NCI-H1417 treated with DMSO at 0.1 percent for 48 hours (cell line): ENCODE measurements at places on chromosomes 7 and 10.

- no peak for DNase-seq
These were observed 233.9 kb downstream of the POU6F2 start for GRCh38 chr7:39211581-39211980.

GRCh38 chr10:70266701-70267100, 17.1 kb downstream of the NPFFR1 start:
- DNase-seq, result no peak

DNA sequence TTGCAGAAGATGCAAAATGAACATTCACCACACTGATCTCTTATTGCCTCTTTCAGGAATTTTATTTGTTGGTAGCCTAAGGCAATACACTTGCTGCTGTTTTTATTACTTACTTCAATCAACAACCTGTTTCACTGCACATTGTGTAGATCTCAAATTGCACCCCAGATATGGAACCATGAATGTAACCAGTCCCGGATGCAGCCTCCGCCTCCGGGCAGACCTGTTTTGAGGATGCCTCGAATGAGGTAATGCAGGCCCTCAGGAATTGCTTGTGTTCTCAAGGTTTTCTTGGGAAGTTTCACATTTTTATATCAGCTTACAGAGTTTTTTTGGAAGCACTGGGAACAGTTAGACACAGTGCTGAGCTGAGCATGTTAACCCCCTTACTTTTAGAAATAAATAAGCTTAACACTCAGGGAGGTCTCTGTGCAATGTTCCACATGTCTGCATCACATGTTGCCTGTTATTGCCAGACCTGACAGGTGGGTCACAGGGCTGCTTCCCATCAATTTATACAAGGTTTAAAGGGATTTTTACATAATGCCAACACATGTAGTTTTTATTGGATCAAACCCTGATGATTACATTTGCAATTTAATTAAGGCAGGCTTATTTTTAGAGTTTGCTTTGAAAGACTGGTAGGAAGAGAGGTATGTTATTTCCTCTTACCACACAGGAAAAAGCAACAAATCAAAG, 193.1 kb upstream of the POM121L12 start:
- no peak for DNase-seq

- DNase-seq, result no peak
These were observed 322.4 kb upstream of the GHITM start for GRCh38 chr10:83816942-83817341.

DNA sequence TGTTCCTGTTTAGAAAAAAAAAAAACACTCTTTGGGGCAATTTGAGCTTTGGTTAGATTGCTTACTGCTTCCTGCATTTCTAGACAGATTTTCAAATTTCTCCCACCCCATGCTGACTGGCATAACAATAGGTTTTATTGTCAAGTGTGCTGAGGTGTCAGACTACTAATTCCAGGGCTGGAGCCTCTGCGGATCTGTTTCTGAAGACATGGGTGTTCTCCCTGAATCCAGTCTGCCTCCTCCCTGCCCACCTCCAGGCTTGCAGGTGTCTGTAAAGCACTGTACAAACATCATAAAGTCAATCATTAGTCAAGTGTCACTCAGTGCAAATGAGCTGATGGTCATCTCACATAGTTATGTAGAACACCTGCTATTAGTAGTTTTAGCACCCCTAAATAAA, 292.4 kb downstream of the GATA3 start:
- DNase-seq, result no peak

- DNase-seq, result no peak
These were observed 62.1 kb downstream of the TCERG1L start for GRCh38 chr10:131249238-131249954.
